ELF-1 (cell line): ENCODE measurements at places on chromosomes 1 and 21.

GRCh38 chr1:117760485-117760884, 154.6 kb downstream of the TENT5C start:
- no peak for DNase-seq

- DNase-seq = no peak
Measured at GRCh38 chr1:26863685-26864077, 732 bp downstream of the SFN start.

DNA sequence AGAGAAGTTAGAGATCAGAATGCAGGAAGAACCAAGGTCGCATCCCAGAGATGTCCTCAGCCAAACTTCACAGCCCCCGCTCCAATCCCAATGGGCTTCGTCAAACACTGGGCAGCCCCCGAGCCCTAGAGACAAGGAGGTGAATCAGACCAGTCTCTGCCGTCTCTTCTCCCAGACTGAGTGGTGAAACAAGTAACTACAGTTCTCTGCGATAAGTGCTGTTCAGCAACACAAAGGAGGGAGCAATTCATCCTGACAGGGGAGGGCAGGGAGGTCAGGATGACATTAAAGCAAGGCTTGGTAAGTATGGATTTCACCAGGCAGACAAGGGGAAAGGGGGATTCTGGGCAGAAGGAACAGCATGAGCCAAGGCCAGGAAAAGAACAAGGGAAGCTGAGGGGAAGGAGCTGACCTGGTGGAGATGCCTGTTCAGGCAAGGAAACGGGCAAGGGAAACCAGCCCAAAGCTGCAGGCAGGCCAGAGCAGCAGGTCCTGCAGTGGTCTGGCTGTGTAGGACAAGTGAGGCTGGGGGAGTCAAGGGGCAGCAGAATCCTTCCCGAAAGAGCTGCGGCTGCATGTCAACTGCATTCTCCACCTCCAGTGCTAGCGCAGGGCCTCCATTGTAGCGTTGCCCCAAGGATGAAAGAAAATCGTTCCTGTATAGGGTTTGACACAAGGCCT, 13.6 kb upstream of the ERI3 start:
- DNase-seq = peak; percentile 32

DNA sequence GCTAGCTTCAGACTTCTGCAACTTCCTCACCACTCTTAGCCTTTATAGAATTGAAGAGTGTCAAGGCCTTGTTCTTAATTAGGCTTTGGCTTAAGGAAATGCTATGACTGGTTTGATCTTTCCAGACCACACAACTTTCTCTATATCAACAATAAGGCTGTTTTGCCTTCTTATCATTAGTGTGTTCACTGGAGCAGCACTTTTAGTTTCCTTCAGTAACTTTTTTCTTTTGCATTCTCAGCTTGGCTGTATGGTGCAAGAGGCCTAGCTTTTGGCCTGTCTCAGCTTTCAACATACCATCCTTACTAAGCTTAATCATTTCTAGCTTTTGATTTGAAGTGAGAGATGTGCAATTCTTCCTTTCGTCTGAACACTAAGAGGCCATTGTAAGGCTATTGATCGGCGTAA, 8.6 kb downstream of the PRKACB start:
- no peak for DNase-seq

DNA sequence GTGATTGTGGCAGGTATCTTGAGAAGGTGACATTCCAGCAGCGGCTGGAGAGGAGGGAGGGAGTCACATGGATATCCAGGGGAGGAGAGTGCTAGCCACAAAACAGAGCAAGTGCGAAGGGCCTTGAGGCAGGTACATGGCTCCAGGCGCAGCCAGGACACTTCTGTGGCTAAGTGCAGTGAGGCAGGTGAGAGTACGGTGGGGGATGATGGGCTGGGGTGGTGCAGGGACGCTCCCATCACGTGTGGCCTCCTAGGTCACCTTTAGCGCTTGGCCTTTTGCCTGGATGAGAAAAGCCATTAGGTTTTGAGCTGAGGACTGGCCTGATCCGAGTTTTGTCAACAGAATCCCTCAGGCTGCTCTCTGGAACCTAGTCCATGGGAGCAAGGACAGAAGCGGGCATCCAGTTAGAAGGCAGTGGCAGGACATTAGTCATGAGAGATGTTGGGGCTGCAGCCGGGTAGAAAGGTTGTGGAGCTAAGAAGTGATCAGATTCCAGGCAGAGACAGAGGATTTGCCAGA, 31.6 kb downstream of the SMYD2 start:
- peak; percentile 71 for DNase-seq

- DNase-seq = no peak
Measured at GRCh38 chr1:68081775-68082283, 31.4 kb upstream of the DIRAS3 start.

GRCh38 chr1:194104247-194104844, 917.9 kb upstream of the B3GALT2 start:
- no peak for DNase-seq

DNA sequence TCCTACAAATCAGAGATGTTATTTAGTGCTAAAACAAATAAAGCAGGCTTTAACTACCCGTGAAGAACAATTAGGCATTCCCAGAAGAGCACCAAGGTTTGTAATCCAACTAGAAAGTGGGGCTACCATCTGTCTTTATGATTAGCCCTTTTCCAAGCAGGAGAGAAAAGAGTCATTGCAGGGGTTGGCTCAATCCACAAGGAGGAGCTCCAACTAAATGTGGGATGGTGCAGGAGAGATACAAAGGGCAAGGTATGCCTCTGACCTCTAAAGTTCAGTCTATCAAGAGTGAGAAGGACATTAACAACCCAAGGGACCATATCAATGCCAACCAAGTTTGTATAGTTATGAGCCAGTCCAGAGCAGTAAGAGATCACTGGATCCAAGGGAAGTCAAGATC, 382.7 kb upstream of the DUSP10 start:
- DNase-seq = peak; percentile 36

GRCh38 chr1:108569097-108569728, 9.3 kb downstream of the EEIG2 start:
- DNase-seq = no peak

GRCh38 chr1:18373151-18373550, 107.6 kb upstream of the KLHDC7A start:
- DNase-seq = no peak

GRCh38 chr1:234611225-234611846, 1.4 kb upstream of the IRF2BP2 start:
- peak; percentile 88 for DNase-seq

GRCh38 chr1:58035523-58035922, 511.0 kb downstream of the OMA1 start:
- DNase-seq = no peak

GRCh38 chr1:214413315-214413714, 132.4 kb downstream of the SMYD2 start:
- no peak for DNase-seq

GRCh38 chr21:39422527-39423241, 22.9 kb downstream of the LCA5L start:
- DNase-seq = peak; percentile 28

GRCh38 chr1:207288315-207288714, 33.2 kb upstream of the CD55 start:
- no peak for DNase-seq
